ENCODE measurements at places on chromosomes 5 and 9.

- no peak for DNase-seq
Measured at GRCh38 chr9:132260846-132261245, 93.9 kb downstream of the SETX start.

DNA sequence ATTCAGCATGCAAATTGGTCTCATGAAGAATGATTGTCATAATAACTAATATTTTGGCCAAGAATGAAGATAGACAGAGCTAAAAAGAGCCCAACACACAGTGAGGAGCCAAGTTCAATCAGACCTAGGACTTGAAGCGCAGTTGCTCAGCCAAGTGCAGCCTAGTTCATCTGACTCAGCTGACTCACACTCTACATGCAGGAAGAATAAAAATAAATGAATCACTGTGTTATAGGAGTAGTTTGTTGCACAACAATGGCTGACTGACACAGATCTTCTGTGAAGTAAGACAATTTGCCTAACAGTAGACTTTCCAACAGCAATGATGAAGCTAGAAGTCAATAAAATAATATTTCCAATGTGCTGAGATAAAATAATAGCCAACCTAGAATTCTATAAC, 261.5 kb downstream of the CEMIP2 start:
- DNase-seq: no peak

DNA sequence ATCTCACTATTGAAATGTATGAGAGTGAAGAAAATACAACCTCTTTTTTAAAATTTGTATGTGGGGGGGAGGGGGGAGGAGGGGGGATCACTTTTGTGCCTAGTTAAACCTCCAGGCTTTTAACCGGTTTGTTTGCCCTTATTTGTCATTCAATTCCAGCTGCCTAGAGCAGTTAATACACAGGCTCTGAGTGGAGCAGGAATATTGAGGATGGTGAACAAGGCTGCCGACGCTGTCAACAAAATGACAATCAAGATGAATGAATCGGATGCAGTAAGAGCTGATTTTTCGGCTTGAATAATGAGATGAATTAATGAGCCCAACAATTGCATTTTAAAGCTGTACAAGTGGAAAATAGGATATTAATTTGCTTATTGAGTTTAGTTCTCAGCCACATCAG, 28.7 kb upstream of the SNX24 start:
- DNase-seq: no peak

DNA sequence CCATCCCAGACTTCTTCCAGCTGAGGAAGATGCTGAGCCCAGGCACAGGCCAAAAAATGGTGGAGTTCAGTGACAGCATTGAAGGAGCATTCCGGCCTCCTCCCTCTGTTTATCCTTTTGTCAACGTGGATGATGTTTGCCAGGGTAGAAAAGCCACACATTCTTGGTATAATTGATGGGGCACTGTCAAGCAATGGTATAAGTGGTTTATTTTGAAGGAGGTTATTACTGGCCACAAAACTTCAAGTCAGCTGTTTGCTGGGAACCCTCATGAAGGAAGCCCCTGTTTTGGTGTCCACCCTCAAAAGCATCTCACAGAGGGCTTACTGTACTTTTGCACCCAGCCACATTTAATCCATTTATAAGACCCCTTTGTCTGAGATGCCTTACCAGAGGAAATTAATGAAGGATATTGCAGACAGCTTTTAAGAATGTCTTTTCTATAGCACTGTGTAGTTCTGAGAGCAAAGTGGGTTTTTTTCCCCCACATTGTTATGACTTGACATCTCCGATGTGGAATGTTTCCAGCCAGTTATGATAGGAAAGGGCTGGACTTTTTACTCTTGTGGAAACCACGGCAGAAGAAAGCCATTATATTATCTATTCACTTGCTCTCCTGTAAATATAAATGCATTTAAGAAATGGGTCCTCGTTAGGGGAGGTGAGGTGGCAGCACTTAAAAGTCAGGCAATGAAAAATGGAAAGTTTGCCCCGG, 95.5 kb upstream of the SPATA31D4 start:
- no peak for DNase-seq

- DNase-seq: no peak
Measured at GRCh38 chr5:59038798-59039295, 456.0 kb downstream of the RAB3C start.

DNA sequence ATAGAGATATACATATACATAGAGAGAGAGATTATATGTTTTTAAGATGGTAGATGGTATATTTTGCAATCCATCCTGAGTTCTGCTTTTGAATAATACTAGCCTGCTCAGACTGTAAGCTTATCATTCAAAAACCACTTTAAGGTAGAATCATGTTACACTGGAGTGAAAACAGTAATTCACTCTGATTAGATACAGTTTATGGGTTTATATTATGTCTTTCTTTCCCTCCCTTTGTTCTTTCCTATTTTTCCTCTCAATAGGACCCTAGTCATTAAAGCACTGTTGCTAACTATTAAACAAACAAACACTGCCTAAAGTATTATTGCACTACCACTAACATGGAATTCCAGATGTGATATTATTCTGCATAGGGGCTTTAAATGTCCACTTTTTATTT, 202.0 kb downstream of the ADAMTSL1 start:
- DNase-seq: no peak

DNA sequence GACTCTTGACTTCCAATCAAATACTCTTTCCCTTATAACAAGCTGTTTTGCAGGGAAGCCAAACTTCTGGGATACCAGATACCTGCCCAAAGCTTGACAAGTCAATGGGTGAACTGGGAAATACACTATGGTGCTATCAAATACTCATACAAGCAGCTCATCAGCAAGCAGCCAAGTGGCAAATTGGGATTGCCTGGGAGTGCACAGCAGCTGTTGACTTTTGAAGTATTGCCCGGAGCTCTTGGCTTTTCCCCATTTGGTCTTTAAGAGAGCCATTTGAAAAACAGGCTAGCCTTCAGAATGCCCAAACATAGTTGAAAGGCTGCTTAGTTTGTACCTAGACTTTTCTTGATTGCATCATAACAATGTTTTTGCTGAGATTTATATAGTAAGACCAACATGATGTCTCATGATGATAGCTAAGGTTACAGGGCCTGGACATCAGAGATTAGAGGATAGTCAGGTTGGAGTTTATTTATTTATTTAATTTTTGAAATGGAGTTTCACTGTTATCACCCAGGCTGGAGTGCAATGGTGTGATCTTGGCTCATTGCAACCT, 210.1 kb upstream of the ZNF608 start:
- no peak for DNase-seq

- no peak for DNase-seq
Measured at GRCh38 chr9:36029202-36029601, 7.5 kb upstream of the RECK start.

- DNase-seq: no peak
Measured at GRCh38 chr9:113803811-113804589, 72.1 kb upstream of the ZNF618 start.

DNA sequence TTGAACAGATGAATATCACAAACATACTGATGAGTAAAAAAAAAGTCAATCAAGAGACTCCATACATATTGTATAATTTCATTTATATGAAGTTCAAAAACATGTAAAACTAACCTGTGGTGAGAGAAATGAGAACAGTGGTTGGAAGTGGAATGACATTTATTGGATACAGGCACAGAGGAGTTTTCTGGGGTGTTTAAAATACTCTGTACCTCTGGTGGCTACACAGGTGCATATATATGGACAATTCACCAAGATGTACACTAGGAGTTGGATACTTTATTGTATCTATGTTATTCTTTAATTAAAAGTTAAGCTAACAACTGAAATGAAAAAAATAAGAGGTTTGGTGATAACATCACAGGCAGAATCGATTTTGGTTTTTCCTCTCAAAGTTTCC, 14.1 kb downstream of the FOXD1 start:
- DNase-seq: no peak

DNA sequence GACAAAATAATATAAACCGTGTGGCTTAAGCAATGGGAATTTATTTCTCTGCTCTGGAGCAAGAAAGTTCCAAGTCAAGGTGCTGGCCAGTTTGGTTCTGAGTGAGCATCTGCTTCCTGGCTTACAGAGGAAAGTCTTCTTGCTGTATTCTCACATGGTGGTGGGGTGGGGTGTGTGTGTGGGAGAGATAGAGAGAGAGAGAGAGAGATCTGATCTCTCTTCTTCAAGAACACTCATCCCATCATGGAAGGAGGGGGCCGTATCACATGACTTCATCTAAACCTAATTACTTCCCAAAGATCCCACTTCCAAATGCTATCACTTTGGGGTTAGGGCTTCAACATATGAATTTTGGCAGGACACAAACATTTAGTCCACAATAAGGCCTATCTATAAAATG, 91.2 kb downstream of the PRR16 start:
- DNase-seq: no peak

- DNase-seq: no peak
Measured at GRCh38 chr5:153551537-153552079, 61.1 kb downstream of the GRIA1 start.

GRCh38 chr5:165781738-165782137, 2276.3 kb downstream of the MAT2B start:
- DNase-seq: no peak

GRCh38 chr5:4411664-4412063, 728.5 kb upstream of the ADAMTS16 start:
- DNase-seq: no peak

DNA sequence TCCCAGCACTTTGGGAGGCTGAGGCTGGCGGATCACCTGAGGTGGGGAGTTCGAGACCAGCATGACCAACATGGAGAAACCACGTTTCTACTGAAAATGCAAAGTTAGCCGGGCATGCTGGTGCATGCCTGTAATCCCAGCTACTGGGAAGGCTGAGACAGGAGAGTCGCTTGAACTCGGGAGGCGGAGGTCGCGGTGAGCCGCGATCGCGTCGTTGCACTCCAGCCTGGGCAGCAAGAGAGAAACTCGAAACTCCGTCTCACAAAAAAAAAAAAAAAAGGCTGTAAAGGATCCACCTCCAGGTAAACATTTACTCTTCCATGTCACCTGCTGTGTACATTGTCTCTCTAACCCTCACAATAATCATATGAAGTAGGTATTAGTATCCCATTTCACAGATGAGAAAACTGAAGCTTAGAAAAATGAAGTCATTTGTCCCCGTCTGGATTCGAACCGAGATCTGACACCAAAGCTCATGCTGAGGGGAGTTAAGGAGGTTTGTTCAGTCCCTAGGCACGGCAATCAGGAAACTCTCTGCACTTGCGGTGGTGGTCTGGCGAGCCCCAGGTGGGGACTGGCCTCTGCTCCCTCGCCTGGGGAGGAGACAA, 494 bp upstream of the DOCK2 start:
- DNase-seq: no peak

- DNase-seq: no peak
Measured at GRCh38 chr9:96222132-96222531, 79.8 kb downstream of the HSD17B3 start.

- no peak for DNase-seq
Measured at GRCh38 chr5:180179442-180180420, 29.3 kb downstream of the RASGEF1C start.

- no peak for DNase-seq
Measured at GRCh38 chr9:92564504-92564903, 28.7 kb upstream of the ECM2 start.

GRCh38 chr5:126809916-126810315, 33.0 kb downstream of the LMNB1 start:
- DNase-seq: no peak

GRCh38 chr9:406886-407654, 192.4 kb downstream of the DOCK8 start:
- DNase-seq: no peak

- no peak for DNase-seq
Measured at GRCh38 chr5:56489272-56489671, 256.1 kb upstream of the ANKRD55 start.

GRCh38 chr9:117516676-117517632, 102.1 kb upstream of the ASTN2 start:
- DNase-seq: no peak

- no peak for DNase-seq
Measured at GRCh38 chr5:109743041-109743531, 53.4 kb downstream of the MAN2A1 start.

GRCh38 chr9:71716138-71716909, 52.0 kb downstream of the CEMIP2 start:
- no peak for DNase-seq

- DNase-seq: no peak
Measured at GRCh38 chr5:174567506-174568141, 156.8 kb upstream of the MSX2 start.

DNA sequence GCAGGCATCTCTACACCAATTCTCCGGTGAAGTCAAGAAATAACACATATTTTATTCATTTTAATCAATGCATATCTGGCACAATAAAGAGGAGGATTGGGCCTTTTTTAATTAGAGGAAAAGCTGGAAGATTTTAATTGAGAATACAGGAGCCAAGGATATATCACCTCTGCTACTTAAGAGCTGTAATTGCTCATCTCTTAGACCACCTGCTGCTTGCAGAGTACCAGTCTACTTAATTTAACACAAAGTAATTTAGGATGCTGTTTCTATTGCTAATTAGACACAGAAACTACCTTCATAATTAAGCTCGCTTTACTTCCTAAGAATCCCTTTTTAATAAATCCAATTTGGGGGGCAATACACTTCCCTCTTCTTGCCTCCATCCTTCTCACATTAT, 326.9 kb downstream of the TENT4A start:
- no peak for DNase-seq

DNA sequence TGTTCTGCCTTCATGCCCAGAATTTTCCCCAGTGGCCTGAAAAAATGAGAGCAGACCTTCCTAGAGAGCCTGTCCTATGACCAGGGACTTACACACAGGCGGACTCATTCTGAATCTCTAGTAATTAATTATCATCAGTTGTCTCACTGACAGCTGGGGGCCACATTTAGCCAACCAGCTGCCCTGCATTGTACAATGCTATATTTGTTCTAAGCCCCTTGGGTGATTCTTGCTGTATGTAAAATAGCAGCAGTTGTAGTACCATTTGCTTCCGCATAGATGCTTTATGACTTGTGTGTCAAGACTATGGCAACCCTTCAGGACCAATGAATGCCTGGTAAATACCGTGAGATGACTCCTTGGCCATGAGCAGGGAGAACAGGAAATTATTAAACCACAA, 415.4 kb upstream of the SEMA6A start:
- DNase-seq: no peak

GRCh38 chr9:123927625-123928532, 2.0 kb downstream of the DENND1A start:
- no peak for DNase-seq

- no peak for DNase-seq
Measured at GRCh38 chr5:113381791-113382190, 53.0 kb downstream of the TSSK1B start.

DNA sequence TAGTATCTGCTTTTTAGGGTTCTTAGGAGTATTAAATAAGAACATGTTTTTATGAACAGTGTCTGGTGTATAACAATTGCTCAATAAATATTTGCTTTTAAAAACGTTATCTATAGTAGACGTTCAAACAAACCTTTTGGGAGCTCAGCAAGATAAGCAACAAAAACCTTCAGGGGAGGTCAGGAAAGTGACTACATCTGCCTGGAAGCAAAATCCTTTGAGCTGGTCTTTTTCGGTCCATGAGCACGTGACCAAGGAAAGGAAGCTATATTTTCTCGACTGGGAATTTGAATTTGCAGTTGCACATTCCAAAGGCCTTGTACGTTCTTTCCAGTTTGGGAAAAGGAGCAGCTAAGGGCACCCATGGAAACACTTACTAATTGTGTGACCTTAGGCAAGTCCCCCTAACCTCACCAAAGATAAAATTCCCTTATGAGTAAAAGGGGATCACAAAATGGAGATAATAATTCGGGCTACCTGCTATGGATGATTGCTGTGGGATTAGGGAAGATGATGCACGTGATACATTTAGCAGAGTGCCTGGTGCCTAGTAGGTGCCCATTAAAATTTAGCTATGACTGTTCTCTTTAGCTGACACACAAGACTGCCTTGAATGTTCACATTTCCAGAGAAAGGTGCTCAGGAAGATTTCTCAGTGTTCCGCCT, 45.4 kb downstream of the PTTG1 start:
- no peak for DNase-seq

- no peak for DNase-seq
Measured at GRCh38 chr9:7146582-7146981, 388.8 kb downstream of the KDM4C start.

Measured in GM13976 (cell line).